NCI-H187 (cell line): ENCODE measurements at places on chromosomes 7 and 10.

DNA sequence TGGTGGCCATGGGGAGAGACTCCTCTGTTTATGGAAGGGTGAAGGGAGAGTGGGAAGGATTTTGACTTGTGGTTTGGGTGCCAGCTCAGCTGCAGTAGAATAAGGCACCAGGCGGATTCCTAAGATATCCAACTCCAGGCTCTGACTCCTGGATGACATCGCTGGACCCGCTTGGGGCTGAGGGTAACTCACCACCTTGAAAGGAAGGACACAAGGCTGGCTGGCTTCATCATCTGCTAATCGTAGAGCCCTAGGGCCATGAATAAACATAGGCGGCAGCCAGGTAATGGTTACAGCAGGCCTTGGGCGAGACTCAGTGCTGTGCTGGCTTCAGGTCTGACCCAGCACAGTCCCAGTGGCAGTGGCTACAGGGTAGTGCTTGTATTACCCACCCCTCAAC, 16.7 kb upstream of the LIPK start:
- DNase-seq: no peak

DNA sequence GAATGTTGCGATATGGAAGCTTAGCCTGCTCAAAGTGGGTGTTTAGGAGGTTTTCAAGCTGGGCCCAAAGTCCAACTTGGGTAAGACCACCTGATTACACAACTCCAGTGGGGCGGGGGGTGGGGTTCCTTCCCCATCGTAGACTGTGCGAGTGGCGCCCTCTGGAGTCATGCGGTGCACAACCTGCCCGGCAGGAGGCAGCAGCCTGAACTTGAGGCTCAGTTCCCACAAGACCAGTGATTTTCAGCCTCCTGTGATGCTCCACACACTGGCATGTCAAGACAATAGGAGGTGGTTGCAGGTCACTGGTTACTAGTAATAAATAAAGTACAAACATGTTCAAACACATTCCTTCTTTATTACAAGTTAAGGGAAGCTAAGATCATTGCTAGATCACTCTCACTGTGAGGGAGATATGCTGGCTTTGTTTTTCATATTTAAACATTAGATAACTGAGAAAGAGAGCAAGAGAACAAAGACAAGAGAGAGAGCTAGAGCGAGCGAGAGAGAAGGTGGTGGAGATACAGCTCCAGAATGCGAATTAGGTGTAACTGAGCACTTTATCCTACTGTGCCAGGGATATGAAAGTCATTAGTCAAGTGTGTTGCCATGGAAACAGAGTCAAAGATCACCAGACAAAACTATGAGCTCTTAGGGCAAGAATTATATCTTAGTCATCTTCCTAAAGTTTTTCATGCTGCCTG, 97.4 kb upstream of the BMPER start:
- DNase-seq: no peak

GRCh38 chr7:48976850-48977249, 52.5 kb downstream of the CDC14C start:
- no peak for DNase-seq

DNA sequence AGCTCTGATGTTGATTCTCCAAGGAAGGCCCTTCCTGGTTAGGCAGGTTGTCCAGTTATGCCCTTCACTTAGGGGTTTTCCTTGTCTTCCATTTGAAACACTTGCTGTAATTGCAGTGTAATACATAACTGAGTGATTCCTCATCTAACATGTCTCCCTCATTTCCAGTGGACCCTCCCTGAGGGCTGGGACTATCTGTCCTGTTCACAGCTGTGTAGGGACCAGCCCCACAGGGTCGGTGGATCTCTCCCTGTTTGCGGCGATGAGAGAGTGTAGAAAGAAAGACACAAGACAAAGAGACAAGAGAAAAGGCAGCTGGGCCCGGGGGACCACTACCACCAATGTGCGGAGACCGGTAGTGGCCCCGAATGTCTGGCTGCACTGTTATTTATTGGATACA, 135.9 kb upstream of the EEPD1 start:
- DNase-seq: no peak

DNA sequence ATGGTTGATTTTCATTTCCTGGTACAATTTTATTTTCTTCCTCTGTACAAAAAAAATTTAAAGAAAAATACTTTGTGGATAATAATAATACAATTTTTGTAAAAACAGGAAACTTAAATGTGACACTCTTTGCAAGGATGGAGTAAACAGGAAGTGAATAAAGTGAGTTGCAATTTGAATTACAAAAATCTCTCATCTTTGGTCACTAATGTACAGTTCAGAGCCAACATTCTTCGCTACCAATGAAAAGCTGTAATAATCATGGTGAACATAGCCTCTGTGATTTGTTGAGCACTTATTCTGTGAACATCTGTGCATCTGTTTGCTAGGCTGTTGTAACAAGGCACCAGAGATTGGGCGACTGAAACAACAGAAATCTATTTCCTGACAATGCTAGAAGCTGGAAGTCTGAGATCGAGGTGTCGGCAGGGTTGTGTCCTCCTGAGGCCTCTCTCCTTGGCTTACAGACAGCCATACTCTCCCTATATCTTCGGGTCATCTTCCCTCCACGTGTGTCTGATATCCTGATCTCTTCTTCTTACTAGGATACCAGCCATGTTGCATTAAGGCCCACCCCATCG, 295.3 kb upstream of the KLF6 start:
- DNase-seq: no peak

- DNase-seq: no peak
Measured at GRCh38 chr10:117476716-117477115, 65.8 kb upstream of the EMX2 start.

DNA sequence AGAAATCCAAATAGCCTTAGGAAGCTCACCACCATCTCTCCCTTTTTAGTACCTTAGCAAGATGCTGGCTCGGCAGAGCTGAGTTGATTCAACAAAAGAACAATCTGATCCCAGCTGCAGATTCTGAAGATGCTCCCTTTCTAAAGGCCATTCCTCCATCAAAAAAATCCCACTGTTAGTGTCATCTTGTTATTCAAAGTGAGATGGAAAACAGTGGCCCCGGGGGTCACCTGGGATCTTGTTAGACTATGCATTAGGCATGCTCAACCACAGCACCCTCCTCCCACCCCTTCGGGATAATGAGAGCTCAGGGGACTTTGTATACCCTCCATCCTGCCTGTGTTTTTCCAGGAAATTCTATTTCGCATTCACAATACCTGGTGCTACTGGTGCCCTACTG, 2.4 kb downstream of the NCAPG2 start:
- DNase-seq: no peak

DNA sequence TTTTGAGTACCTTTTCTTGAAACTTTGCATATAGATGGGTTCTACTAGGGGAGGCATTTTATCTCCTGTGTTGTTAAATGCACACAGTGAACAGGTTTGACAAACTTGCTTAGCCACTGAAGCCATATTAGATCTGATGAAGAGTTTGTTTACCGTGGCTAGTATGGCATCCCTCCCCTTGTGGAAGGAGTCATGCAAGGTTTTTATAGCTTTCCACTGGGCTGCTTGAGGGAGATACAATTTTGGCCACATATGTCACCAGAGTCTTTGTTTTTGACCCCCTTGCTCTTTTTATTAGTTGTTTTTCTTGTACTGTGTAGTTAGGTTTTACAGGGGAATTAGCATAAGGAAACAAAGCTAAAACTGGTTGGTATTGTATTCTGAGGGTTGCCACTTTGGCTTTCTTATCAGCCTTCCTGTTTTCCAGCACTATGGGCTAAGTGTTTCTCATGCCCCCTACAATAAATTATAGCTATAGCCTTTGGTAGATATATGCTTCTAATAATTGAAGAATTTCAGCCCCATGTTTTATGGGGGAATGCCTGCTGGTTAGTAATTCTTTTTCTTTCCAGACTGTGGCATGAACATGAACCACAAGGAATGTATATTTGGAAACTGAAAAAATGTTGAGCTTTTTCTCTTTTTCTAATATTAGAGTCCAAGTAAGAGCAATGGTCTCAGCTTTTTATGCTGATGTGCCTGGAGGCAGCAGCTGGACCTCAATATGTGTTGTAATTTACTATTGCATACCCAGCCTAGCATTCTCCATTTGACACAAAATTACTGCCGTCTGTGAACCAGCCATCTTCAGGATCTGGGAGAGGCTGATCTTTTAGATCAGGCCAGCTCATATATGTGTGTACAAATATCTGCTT, 18.4 kb upstream of the STEAP2 start:
- DNase-seq: no peak

DNA sequence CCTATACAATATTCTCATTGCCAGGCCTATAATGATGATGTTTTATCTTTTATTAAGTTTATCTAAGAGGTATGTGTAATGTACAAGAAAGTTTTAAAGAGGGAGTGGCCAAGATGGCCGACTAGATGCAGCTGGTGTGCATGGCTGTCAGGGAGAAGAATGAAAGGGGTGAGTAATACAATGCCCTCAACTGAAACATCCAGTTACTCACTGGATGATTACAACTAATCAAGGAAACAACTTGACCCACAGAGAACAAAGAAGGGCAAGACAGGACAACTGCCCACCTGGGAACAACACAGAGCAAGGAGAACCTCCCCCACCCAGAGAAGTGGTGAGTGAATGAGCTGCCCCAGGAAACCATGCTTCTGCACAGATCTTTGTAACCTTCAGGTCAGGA, 880.0 kb upstream of the LRRTM3 start:
- no peak for DNase-seq

DNA sequence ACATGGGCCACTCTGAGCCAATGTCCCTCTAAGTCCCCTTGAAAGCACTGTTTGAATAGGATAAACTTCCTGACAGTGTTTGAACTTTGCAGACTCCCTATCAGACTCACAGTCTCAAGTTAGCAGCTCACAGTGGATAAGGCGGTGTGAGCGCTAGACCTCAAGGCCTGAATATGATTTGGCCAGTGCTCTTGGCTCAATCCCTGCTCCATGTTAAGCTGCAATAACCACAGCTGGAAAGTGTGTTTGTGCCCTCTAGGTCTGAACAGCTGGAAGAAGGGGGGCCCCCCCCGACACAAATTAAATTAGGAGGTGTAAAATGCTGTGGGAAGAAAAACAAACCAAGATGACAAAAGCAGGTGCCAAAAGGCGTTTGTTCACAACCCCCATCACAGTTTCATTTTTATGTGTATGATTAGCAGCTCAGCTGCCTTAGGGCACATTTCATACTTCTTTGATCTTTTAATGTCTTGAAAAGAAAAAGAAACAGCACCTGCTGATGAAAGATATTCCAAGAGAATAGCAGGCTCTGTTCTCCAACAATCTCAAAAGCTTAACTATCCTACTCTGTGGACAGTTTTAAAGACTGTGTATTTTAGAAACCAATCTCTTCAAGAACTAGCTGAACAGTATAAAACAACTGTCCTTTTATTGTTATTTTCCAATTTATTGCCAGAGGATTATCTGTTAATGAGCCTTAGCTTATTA, 167.6 kb downstream of the SNX13 start:
- DNase-seq: no peak

DNA sequence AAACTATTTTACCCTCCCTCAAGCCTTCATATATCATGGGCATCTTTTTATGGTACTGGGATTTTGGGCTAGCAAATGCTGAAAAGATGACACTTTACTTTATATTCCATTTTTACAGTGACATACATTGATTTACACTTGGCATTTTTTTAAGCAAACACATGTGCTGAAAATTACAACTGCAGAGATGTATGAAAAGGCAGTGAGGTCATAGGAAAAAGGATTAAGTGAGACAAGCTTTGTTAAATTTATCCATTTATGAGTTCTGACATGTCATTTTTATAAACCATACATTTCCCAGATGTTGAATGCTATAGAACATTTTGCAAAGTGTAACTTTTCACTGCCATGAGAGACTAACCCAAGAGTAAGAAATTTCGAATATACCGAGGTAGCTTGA, 68.8 kb upstream of the RSU1 start:
- DNase-seq: no peak

DNA sequence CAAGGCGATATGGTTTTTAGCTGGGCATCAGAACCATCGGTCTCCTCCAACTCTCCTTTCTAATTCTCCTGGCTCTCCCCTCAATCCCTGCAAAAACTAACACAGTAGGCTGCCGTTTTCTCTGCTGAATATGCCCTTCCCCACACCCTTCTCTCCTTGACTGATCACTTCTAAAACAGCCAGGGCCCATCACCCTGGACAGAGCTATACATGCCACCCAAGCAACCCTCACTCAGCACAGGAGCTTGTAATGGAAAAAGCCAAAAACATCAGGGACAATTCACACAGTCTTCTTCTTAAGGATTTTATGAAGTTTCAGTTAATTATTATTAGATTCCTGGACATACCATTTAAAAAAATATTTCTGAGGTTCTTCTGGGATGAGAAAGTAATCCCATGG, 61.5 kb downstream of the PIK3AP1 start:
- DNase-seq: no peak

DNA sequence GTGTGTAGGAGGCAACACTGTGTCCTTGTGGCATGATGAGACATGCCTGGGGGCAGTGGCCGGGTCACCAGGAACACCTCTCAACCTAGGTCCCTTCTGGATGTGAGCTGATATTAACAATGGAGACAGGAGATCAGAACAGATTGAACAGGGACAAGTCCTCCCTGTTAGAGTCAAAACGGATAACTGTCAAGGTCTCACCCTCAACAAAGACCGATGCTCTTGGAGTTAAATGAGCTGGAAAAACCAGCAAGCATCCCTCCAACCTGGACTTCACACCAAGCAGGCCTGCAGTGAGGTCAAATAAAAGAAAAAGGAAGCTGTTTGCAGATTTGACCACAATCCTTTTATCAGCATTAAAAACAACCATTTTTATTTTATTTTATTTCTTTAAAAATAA, 49.0 kb downstream of the SLIT1 start:
- DNase-seq: no peak

GRCh38 chr7:93736668-93737369, 153.7 kb downstream of the TFPI2 start:
- no peak for DNase-seq

- DNase-seq: no peak
Measured at GRCh38 chr10:6667679-6668270, 87.7 kb upstream of the PRKCQ start.

- no peak for DNase-seq
Measured at GRCh38 chr7:44193011-44193802, 4.0 kb upstream of the GCK start.

- no peak for DNase-seq
Measured at GRCh38 chr7:125966278-125967048, 1036.8 kb upstream of the POT1 start.

DNA sequence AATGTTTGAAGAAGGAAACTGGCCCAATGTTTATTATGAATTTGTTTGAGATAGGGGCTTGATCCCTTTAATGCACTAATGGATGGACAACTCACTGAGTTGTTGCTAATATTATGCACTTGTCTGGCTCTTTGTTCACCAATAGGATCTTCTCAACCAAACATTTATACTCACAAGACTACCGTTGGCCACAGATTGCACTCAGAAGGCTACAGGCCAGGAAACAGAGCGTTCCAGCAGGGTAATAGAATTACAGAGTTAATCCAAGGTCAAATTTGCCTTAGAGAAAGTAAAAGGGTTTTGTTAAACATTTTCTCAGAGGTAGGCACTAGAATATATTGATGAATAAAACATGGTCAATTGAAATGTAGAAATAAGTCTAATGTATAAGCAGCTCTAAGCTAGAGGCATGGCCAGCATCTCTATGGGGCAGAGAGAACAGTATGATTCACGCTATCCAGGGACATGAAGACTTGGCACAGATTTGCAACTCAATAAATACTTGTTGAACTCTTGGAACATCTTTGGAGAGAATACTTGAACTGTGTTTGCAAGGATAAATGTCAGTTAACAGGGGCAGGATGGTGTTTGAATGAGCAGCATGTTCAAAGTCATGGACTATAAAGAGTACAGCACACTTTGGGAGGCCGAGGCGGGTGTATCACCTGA, 606.9 kb downstream of the SORCS3 start:
- DNase-seq: no peak

- DNase-seq: no peak
Measured at GRCh38 chr10:110820321-110820814, 51.4 kb upstream of the PDCD4 start.
